ENCODE measurements at places on chromosomes 5 and 9.
A peak's percentile ranks its signal among the peaks of the same experiment; 100 is the strongest.

DNA sequence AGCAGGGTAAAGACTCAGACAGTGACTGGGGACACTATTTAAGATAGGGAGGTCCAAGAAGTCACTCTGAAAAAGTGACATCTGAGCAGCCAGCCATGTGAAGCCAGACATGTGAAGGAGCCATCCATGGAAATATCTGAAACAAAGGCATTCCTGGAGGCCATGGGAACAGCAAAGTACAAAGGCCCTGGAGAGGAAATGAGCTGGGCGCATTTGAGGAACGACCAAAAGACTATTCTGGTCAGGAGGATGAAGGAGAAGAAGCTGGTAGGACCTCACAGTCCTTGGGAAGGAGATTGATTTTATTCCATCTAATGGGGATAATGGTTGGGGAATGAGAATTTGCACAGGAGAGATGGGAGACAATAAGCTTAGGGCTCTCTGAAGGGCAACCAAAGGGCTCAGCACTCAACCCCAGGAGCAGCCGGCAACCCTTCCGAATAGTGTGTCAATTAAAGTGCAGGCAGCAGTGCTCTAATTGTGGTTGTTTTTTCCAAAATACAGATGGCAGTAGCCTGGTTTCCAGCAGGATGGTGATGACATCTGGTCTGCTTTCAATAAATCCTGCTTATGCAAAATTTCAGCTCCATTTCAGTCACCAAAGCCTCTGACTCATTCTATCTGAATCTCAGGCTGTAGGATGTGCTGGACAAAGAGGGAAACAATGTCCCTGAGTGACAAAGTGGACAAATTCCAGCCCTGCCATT, 26.7 kb downstream of the FOXI1 start:
- DNase-seq = no peak

DNA sequence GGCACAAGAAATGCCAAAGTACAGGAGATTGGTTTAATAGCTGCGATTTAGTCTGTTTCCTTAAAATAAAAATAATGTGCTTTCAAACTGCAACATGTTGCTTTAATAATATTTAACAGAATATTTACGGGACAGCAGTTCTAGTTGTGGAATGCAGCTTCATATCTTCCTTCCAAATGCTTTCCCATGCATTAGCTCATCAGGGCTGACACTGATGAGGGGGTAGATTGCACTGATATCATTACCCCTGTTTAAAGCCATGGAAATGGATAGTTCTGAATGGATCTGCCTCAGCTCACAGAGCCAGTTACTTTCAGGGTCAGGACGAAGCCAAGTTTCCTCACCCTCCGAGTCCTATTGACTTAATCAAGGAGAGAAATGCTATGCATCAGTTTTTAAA, 93.2 kb upstream of the OSMR start:
- no peak for DNase-seq

- DNase-seq = peak; percentile 41
Observed at GRCh38 chr5:1641560-1642166, 117.9 kb upstream of the LPCAT1 start.

DNA sequence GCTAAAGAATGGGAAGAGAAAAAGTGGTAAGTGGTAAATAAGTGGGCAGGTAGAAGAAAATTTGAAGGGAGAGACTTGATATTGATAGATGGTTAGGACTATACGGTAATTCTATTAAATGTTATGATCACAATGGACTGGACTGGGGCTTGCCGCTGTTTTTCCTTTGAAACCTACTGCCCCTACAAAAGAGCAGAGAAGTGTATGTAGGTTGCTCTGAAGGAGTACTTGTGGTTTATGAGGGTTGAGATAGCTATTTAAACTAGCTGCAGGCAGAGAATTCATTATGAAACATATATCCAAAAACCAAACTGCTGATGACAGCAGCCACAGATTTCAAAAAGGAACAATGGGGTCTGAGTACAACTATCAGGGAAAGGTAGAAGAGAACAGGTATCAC, 16.8 kb upstream of the HK3 start:
- DNase-seq = no peak

DNA sequence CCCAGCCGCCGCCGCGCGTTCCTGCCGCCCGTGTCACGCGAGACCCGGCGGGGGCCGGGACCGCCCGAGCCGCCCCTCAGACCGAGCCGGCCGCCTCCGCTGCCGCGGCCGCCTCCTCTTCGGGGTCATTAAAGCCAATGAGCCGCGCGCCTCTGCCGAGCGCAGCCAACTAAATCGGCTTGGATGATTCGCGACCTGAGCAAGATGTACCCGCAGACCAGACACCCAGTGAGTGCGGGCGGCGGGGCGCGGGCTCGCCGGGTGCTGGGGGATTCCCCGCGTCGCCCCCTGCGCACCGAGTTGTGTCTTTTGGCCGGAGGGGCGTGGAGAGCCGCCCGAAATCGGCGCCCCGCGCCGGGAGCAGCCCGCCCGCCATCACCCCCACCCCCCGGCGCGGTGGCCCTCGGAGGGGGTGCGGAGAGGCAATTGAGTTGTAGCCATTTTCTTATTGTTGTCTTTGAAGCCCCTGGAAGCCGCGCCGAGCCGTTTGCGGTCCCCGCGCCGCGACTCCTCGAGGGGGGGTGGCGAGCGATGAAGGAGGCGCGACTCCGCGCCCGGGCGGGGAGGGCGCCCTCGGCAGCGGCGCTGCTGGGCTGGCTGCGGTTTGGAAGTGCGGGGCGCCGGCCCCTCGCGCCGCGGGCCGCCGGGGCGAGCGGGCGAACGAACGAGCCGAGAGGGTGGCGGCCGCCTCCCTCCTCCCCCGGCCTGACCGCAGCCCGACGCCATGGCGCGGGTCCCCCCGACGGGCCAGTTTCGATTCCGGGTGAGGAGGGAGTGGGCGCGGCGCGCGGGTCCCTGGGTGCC, 1.0 kb downstream of the TLE4 start:
- no peak for DNase-seq

DNA sequence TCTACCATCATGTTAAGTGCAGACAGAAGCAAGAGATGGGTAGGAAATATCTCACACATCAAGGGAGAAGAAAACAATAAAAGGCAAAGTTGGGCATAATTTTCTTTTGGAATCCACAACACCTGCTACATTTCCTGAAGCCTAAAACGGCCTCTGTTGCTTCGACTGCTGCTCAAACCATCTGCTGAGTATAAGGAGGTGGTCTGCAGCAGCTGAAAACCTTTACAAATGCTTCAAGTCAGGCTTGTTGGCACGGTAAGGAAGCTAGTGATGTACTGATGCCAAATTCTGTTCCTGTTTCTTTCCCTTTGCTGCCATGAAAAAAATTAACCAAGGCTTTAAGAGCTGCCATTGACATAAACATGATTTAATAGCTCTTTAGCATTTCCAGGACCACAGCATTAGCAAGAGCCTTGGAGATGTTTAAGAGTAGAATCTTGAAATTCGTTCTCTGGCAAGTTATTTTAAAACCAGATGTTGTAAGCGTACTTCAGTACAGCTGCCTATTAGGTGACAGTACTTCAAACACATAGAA, 75.6 kb downstream of the DMRTA1 start:
- DNase-seq = no peak

DNA sequence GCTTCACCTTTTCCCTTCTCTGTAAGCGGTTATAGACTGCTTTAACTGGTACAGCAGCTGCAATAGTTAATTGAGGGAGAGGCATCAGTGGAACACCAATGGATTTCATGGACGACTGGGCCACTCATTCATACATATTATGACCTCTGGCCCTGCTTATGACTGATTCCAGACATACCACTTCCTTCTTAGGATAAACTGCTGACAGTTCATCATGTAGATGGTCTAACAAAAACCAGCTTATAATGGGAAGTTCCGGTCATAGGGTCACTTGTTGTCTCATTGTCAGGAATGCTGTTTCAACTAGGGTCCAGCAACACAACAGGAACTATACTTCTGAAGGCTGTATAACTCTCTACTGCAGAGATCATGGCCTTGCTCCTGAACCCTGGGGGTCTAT, 265.2 kb upstream of the RASA1 start:
- DNase-seq = no peak

GRCh38 chr9:14207352-14207995, 106.5 kb downstream of the NFIB start:
- DNase-seq = no peak
